ENCODE measurements at places on chromosomes 2 and 18. TPM values are rescaled to one million over a fixed set of nuclear protein-coding genes. Genes with fewer than 3 reads are reported as not detected.

- no peak for DNase-seq
- H3K36me3 ChIP-seq: no peaks in the 10 kb centered on the region
- no peak overlapping the region for H3K4me3 ChIP-seq
- no peaks in the 10 kb centered on the region for H3K27me3 ChIP-seq
- no peak overlapping the region for H3K27ac ChIP-seq
- no peaks in the 10 kb centered on the region for H3K4me1 ChIP-seq
Measured at GRCh38 chr2:66095820-66096345, 339.0 kb upstream of the MEIS1 start.

DNA sequence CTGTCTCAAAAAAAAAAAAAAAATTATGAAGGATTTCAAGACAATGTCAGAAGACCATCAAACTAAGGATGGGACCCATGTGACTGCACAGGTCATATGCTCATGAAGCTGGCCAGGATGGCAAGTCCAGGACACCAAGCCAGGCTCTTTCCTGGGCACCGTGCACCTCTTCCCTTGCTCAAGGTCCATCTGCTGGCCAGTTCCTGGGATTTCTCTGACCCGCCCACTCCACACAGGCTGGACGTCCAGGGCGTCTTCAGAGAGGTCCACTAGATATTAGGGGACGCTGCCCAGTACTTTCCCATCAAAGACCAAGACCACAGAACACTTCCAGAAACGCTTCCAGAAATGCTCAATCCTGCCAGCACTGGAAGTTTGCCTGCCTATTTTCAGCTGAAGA lies 14.3 kb downstream of the TEX44 start:
- H3K27ac ChIP-seq: no peak overlapping the region
- no peaks in the 10 kb centered on the region for H3K27me3 ChIP-seq
- no peak for DNase-seq
- no peak overlapping the region for H3K4me3 ChIP-seq
- no peaks in the 10 kb centered on the region for H3K4me1 ChIP-seq

DNA sequence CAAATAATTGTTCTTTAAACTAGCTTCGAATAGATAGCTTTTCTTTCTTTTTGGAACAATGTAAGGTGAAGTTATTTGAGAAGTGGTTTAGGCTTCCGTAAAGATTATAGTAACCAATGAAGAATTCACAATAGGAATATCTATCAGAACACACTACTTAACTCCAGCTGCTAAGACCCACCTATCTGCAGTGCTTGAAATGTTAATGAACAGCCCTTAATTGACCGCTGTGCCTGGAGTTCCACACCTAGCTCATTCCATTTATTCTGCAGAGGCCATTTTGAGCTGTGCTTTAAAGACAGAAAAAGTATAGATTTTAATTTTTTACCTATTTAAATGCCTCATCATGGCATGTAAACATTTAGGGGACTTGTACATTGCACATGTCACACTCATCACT lies 83.3 kb upstream of the APCDD1 start:
- H3K4me1 ChIP-seq: no peaks in the 10 kb centered on the region
- DNase-seq: no peak
- no peak overlapping the region for H3K4me3 ChIP-seq
- no peaks in the 10 kb centered on the region for H3K27me3 ChIP-seq

The CDK5R2 gene
- total RNA-seq: not detected

DNA sequence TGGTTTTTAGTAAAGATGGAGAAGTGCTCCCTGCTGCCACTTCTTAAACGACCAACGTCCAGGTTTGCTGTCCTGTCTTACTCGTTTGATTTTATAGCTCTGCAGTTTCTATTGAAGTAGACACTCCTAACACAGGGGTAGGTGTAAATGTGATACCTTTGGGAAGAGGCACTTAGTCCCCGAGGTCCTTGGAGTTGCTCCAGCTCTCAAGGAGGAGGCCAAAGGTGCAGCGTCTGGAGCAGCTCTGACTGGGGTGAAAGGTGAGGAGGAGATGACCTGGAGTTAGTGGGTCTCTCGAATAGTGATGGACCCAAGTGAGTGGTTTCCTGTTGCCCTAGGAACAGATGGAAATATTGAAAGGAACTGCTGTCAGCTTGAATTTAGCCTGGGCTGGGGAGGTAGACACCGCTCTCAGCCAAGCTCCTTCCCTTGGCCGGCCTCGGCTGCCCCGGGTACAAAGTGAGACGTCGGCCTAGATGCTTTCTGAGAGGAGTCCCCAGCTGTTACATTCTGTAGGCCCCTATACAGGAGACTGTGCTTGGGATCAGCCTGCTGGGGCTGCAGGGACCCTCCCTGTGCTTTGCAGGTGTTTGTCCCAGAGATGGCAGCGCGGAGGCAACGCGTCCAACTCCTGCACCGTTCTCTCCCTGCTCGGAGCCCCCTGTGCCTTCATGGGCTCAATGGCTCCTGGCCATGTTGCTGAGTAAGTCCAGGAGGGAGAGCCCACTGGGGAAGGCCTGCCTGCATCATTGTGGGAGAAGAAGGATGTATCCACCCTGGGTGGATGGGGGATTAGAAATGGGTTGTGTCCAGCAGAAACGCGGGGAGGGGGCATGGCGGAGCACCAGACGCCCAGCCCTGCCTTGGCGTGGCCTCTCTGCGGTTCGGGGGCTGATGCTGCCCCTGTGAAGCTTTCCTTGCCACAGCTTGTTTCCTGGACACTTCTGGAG lies 5.4 kb downstream of the KHK start:
- DNase-seq: no peak
- no peaks in the 10 kb centered on the region for H3K27me3 ChIP-seq
- no peak overlapping the region for H3K27ac ChIP-seq
- H3K4me3 ChIP-seq: no peak overlapping the region
- peaks cover 3% of the 10 kb centered on the region for H3K4me1 ChIP-seq

The RESP18 gene
- not detected for total RNA-seq

Measured in naive thymus-derived CD4-positive, alpha-beta T cell (primary cell).